ENCODE measurements at places on chromosomes 4 and X. TPM values are rescaled to one million over a fixed set of nuclear protein-coding genes. Genes with fewer than 3 reads are reported as not detected.

DNA sequence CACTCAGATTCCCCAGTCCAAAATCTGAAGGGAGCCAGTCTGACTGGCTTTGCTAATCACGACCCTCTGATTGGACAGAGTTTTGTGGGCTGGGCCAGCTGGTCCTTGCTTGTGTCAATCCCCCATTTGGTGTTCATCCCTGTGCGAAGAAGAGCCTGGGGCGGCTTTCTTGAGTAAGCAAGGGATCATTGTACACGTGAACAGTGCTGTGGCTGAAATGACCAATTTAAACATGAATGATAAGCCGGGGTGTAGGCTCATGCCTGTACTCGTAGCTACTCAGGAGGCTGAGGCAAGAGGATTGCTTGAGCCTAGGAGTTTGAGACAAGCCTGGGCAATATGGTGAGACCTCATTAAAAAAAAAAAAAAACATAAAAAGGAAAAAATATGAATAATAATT, 379.1 kb downstream of the RAPGEF2 start:
- no peak for DNase-seq

GRCh38 chr4:67684839-67685531, 16.0 kb downstream of the UBA6 start:
- no peak for DNase-seq

GRCh38 chr4:73234712-73235111, 23.9 kb downstream of the ANKRD17 start:
- no peak for DNase-seq

DNA sequence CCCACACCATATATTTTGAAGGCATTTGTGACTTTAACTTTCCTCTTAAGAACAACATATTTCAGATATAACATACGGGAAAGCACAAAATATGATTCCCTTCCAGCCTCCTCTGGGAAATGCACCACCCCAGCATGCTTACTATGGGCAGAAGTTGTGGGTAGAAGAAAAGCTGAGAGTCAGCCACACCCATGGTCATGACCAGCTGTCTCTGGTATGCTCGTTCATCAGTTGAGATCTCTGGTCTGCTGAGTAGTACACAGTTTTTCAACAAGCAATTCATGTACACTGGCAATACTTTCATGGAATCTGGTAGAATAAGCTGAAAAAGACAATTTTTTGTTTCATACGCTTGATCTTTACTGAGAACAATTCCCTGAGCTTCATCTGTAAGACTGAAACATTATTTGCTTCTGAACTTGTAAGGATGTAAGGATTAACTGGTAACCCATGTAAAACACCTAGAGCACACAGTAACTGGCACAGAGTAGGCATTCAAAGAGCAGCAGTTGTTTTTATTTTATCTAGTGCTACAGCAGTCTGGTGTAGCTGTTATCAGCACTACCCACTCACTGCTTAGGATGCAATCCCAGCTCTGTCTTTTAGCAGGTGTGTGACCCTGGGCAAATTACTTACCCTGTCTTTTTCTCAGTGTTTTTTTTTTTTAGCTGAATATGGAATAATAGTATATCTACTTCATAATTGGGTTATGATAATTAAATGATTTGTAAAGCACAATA, 47.6 kb downstream of the METTL14 start:
- no peak for DNase-seq

DNA sequence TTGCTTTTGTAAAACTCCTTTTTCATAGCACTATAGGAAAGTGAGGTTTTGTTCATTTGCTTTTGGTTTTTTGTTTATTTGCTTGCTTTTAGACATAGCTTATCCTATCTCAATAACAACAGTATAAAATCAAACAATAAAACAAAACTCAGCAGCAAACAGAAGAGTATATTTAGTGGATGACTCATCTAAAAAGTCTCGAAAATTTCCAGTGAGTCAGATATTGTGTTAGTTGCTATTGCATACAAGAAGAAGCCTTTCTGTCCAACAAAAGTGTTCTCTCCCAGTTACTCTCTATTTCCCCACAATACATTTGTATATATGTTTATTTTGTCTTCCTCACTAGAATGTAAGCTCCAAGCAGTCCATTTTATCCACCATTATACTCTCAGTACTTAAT, 36.0 kb upstream of the NPNT start:
- DNase-seq = no peak

- no peak for DNase-seq
Measured at GRCh38 chr4:187965726-187966125, 29.8 kb upstream of the ZFP42 start.

The RAI2 gene
- total RNA-seq = 18.1 TPM

The ELF2 gene
- total RNA-seq = 41.3 TPM

The PITX2 gene
- not detected for total RNA-seq

Measured in Right ventricle myocardium superior (tissue), 1 donor.